Colonic mucosa (tissue), 4 donors: ENCODE measurements at places on chromosomes 12 and 14. TPM values are rescaled to one million over a fixed set of nuclear protein-coding genes. Genes with fewer than 3 reads are reported as not detected.

Gene LUM
- total RNA-seq, result 102 TPM

Gene PARPBP
- 23.7 TPM for total RNA-seq

Gene PRICKLE1
- 1.1 TPM for total RNA-seq

Gene STON2
- 15.1 TPM for total RNA-seq

Gene OR4K15
- total RNA-seq, result not detected

GRCh38 chr12:40207551-40207950 lies 17.2 kb upstream of the LRRK2 start:
- no peak for DNase-seq

DNA sequence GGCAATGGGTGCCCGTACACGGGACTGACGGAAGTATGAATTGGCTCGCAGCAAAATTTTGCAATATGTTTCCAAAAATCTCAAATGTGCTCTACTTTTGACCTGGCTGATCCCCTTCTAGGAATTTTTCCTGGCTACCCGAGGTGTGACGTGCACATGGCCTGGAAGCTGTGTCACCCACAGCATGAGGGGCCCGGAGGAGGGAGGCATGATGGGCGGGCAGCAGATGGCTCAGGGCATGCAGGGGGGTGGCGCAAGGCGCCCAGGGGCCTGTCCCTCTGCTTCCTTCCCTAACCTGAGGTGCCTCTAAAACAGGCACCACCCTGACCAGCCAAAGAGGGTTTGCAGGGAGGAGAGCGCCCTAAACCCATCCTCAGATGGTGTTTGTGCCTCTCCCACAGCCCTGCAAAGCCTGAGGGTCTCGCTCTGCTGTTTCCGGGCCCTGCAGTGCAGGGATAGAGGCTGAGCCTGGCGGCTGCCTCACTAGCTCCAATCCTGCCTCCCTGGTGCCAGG lies 6.7 kb downstream of the GPR132 start:
- DNase-seq, result no peak

DNA sequence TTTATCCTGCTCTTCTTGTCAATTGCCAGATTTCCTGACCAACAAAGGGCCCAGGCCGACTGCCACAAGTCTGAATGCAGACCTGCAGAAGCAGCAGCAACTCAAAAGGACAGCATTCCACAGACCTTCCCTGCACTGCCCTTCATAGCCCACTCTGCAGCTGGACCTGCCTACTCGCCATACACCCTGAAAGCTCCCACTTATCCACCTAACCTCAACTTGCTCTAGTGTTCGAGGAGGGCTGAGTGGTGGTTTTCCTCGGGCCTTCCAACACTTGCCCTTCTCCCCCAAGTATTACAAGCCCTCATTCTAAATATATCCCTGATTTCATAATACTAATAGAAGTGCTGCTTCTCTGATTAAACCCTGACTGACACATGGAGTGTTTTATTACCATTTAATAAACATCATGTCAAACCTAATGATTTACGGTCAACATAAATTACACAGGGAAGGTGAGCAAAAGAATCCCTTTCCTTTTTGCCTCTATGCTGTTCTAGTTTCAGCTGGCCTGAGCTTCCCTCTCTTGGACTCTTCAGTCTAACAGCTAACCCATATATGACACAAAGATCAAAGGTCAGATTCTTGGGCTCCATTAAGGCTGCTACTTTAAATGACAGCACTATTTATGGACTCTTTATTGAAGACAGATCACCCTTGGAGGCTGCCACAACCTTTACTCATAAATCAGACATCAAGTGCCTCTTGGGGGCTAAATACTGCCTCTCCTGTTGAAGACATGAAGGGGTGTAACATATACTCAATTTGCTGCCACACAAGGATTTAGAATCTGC lies 1546.9 kb upstream of the TMEM132C start:
- no peak for DNase-seq
